ENCODE measurements at places on chromosomes 6 and 20. TPM values are rescaled to one million over a fixed set of nuclear protein-coding genes. Genes with fewer than 3 reads are reported as not detected.

DNA sequence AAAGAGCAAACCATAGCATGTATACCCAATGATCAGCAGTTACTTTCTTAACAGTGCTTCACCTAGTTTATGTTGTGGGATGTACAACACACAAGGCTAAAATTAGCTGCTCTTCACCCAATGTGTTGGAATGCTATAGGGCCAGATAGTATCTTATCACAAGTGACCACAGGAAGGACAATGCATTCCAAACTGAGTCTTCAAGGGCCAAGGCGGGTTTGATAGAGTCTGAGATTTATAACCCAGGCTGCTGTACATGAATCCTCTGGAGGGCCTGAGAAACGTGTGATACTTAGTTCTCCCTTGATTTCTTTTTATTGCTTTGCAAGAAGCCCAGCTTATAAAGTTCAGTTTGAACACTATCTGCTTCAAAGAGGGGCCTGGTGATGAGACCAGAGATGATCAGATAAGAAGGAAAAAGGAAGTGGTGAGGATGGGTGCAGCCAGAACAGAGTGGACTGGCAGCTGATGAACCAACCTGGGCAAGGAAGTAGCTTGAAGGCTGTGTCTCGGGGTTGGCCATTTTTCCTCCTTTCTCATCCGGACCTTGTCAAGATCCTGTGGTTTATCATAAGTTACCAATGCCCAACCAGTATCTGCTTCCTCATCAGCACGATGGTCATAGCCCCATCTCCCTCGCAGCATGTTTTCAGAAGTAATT is 62.2 kb upstream of the BMP2 start:
- no peak for DNase-seq
- no peak overlapping the region for H3K4me3 ChIP-seq
- no peaks in the 10 kb centered on the region for H3K36me3 ChIP-seq
- peaks cover 6% of the 10 kb centered on the region for H3K4me1 ChIP-seq

DNA sequence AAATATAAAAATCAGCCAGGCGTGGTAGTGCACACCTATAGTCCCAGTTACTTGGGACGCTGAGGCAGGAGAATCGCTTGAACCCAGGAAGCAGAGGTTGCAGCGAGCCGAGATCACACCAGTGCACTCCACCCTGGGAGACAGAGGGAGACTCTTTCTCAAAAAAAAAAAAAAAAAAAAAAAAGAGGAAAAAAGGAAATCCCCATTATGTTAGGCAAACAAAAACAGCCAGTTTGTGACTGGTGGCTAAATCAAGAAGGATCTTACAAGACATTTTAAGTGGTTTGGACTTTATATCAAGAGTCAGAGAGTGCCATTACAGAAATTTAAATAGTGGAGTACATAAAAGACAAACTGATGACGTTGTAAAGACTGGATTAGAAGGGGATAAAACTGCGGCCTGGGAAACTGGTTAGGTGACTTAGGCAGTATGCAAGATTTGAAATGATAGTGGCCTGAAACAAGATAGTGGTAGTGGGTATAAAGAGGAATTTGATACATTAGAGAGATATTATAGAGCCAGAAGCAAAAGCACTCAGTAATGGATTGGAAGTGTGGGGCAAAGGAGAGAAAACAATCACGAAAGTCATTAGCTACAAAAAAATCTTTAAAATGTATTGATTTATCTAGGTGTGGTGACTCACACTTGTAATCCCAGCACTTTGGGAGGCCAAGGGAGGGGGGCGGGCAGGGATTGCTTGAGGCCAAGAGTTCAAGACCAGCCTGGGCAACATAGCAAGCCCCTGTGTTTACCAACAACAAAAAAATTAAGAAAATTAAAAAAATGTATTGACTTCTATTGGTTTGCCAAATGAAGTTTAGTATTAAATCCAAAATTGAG is 1.7 kb upstream of the MYO6 start:
- no peaks in the 10 kb centered on the region for H3K27me3 ChIP-seq
- no peaks in the 10 kb centered on the region for H3K36me3 ChIP-seq
- no peak overlapping the region for H3K4me3 ChIP-seq
- H3K27ac ChIP-seq: no peak overlapping the region
- no peak for DNase-seq

DNA sequence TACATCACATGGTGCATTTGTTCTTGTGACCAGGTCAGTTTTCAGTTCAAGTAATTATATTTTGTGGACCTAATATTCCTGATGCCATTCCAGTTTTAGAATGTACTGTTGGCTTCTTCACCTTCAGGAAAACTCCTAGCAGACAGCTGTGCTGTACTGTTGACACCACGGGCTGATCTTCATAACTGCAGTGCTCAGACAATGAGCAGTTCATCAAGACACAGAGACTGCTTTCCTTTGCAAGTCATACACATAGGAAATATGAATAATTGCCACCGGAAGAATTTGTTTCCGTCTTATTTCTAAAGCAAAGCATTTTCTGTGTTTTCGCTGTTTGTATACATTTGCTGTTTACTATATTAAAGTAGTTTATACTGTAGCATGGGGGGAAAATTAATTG is 89.8 kb downstream of the C6orf118 start:
- H3K4me1 ChIP-seq: no peaks in the 10 kb centered on the region
- H3K27ac ChIP-seq: no peak overlapping the region
- no peak for DNase-seq
- H3K27me3 ChIP-seq: no peaks in the 10 kb centered on the region
- no peak overlapping the region for H3K4me3 ChIP-seq

- DNase-seq: no peak
- H3K4me1 ChIP-seq: no peaks in the 10 kb centered on the region
- no peak overlapping the region for H3K27ac ChIP-seq
- no peak overlapping the region for H3K4me3 ChIP-seq
Measured at GRCh38 chr20:46275091-46275490, 33.2 kb downstream of the CDH22 start.

- H3K4me3 ChIP-seq: no peak overlapping the region
- no peak overlapping the region for H3K27ac ChIP-seq
- no peaks in the 10 kb centered on the region for H3K27me3 ChIP-seq
- no peak for DNase-seq
- no peaks in the 10 kb centered on the region for H3K36me3 ChIP-seq
Measured at GRCh38 chr6:169234634-169235033, 19.0 kb downstream of the THBS2 start.

IPCEF1 gene
- total RNA-seq: 4.7 TPM

LINC00237 gene
- not detected for total RNA-seq

All from aorta (tissue), 5 donors.